HL-60 (cell line): ENCODE measurements at places on chromosomes 2 and 18.

DNA sequence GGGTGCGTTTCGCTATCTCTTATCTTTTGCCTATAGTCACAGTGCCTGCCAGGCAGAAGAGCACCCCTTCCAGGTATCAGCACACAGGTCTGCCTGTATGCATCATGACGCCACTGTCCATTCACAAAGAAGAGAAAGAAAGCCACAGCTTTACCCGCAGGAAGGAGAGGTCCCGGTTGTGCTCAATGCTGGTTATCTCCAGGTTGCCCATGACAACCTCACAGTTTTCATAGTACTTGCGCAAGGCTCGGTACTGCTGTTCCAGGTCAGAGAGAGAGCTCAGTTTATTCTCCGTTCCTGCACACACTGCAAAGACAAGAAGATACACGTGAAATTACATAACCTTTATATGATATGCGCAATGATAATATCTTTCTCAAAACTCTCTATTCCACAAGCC is 414.0 kb downstream of the ERBB4 start:
- DNase-seq: no peak

DNA sequence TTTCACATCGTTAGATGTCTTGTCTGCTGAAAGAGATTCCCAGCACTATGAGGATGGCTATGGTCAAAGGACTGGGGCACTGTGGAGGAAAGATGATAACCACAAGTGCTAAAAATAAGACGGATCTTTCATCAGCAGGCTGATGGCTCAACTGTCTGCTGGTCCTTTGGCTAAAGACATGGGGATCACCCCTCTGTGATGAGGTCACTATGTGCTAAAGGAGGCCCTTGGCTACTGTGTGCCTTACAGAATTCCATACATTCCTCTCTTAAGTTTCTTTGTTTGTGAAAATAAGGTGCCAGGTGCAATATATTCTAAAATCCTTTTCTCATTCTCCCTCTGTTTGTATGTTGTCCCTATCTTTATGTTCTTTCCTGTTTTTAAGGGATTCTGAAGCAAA is 39.7 kb upstream of the LYPD6 start:
- no peak for DNase-seq

- DNase-seq: no peak
These were observed 95.4 kb downstream of the HAUS1 start for GRCh38 chr18:46199515-46200147.

GRCh38 chr18:80166240-80166639 is 57.2 kb downstream of the ADNP2 start:
- DNase-seq: no peak

DNA sequence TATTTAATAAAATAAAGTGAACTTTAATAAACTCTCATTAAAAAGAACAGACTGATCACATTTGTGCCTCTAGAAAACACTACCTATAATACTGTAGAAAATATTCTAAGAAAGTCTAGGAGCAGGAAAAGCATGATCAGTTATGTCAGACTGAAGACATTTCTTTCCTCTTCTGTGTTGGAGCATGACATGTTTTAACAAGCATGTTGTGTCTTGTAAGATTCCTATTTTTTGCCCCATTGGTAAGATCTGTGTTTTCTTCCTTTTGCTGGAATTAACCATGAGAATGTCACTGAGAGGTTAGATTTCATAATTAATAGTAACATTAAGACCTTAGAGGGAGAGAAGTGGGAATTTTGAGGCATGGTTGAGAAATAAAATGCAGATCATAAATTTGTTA is 27.7 kb downstream of the LAMA3 start:
- no peak for DNase-seq
